ENCODE measurements at places on chromosomes 3 and 15.

GRCh38 chr3:25071846-25072245, 356.2 kb upstream of the RARB start:
- no peak for DNase-seq

DNA sequence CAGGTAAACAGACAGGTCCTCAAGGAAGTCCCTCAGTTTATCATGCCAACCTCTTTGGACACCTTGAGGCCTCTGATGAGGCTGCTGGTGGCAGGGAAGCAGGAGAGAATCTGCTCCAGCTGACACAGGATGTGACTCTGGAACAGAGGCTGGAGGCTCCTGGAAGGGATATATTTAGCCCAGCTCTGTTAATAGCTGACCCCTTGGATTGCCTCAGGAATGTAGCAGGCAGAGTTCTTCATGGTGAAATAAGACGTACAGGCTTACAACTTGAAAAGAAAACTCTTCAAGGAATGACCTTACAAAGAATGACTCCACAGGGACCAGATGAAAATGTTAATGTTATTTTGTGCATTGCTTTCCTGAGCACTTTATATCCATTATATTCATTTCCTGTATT, 90.5 kb downstream of the AQP9 start:
- DNase-seq: no peak

DNA sequence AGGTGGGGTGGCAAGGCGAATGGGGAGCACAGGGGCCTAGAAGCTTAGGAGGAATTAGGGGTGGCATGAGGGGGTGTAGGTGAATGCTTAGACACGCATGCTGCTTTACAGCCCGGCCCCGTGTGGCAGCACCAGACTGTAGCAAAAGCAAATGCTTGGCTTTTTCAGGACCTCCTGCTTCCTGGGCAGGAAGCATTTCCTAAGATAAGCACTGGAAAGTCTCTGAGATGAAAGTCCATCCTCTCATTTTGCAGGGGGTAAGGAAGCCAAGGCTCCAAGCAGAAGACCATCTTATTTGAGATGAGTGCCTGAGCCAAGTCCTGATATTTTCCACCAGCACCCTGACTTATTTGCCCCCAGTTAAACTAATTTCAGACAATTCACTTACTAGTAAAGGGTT, 12.9 kb downstream of the SSUH2 start:
- DNase-seq: no peak

GRCh38 chr15:77870195-77871065, 207.1 kb downstream of the TBC1D2B start:
- DNase-seq: peak; percentile 19

- DNase-seq: no peak
Measured at GRCh38 chr3:20935791-20936190, 749.8 kb upstream of the SGO1 start.

DNA sequence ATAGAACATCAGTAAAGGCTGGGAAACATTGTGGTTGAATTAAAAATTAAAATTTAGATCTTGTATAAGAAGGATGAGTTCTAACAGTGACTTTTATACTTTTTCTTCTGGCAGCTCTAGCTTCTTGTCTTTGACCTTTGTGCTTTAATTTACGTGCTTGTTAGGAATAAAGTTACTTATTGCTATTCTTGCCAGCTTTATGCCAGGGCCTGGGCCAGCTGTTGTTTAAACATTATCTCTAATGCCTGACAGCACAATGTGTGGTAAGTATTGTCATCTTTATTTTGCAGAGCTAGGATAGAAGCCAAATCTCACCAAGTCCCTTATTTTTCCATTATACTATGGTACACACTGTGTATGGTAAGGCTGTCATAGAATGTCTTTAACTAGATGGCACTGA, 766.7 kb upstream of the GOLIM4 start:
- DNase-seq: no peak

GRCh38 chr15:82909080-82909815, 43.3 kb downstream of the HOMER2 start:
- no peak for DNase-seq

GRCh38 chr3:119293105-119293870, 895 bp upstream of the ARHGAP31 start:
- DNase-seq: no peak

GRCh38 chr3:535566-536416, 339.2 kb downstream of the CHL1 start:
- no peak for DNase-seq

DNA sequence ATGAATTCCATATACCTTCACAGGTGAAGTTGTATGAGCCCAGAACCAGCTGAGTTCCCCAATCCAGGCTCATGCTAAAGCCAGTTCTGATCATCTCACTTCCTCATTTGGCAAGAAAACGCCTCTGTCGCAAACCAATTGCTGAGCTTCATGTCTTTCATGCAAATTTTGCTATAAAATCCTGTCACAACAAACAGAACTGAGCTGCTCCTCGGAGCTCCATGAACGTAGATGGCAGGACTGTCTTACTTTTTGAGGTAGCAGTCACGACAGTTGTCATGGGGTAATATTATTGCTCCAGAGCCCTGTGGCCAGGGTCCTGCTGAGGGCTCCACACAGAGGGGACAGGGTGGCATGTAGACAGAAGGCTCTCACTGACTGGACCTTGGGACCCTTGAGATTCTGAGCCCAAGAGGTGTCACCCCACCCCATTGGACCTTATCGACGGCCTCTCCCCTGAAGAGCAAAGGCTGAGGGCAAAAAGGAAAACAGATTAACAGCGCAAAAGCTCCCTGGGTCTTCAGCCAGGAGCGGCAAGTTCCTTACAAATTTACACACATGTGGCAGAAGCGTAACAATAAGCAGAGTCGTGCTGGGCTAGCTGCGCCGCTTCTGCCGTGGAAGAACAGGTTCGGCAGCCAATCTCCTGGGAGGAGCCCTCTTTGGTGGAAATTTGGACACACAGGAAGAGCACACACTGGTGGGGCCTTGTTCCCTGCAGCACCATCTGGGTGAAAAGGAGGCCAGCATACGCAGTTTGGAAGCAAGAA, 249.2 kb downstream of the OPA1 start:
- DNase-seq: no peak

DNA sequence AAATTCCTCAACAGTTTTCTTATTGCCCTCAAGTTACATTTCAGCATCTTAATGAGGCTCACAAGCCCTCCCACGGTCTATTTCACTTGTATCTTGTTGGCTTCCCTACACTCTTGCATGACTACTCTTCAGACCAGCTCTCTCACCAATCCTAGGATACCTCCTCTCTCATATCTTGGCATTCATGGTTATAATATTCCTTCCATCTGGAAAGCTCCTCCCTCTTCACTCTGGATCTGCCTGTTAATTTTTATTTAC, 8.5 kb upstream of the CCDC80 start:
- no peak for DNase-seq

- no peak for DNase-seq
Measured at GRCh38 chr3:69419276-69419675, 33.4 kb upstream of the FRMD4B start.

All from hippocampal formation (tissue), 2 donors.